ENCODE measurements at places on chromosomes 13 and 19. TPM values are rescaled to one million over a fixed set of nuclear protein-coding genes. Genes with fewer than 3 reads are reported as not detected.

ZNF835 gene
- polyA plus RNA-seq = 4.1 TPM

ZFP36 gene
- polyA plus RNA-seq = 15.4 TPM

GPR4 gene
- polyA plus RNA-seq = 5.5 TPM

ZNF418 gene
- polyA plus RNA-seq = 24.2 TPM

PBX4 gene
- 1.8 TPM for polyA plus RNA-seq

OR7A5 gene
- 0.03 TPM for polyA plus RNA-seq

PSG3 gene
- polyA plus RNA-seq = 0.46 TPM

TEAD2 gene
- polyA plus RNA-seq = 89.1 TPM

ACP7 gene
- 0.64 TPM for polyA plus RNA-seq

IFNL1 gene
- polyA plus RNA-seq = not detected

ZNF682 gene
- polyA plus RNA-seq = 14.7 TPM

LHFPL6 gene
- 39.0 TPM for polyA plus RNA-seq

LRG1 gene
- polyA plus RNA-seq = 0.57 TPM

IL12RB1 gene
- 0.14 TPM for polyA plus RNA-seq

ZNF541 gene
- 0.22 TPM for polyA plus RNA-seq

TNFSF9 gene
- 0.33 TPM for polyA plus RNA-seq

Data from right renal cortex interstitium (tissue), 3 donors.